ENCODE measurements at places on chromosomes 6 and 20. TPM values are rescaled to one million over a fixed set of nuclear protein-coding genes. Genes with fewer than 3 reads are reported as not detected.

The TMEM74B gene
- 2.0 TPM for total RNA-seq

DNA sequence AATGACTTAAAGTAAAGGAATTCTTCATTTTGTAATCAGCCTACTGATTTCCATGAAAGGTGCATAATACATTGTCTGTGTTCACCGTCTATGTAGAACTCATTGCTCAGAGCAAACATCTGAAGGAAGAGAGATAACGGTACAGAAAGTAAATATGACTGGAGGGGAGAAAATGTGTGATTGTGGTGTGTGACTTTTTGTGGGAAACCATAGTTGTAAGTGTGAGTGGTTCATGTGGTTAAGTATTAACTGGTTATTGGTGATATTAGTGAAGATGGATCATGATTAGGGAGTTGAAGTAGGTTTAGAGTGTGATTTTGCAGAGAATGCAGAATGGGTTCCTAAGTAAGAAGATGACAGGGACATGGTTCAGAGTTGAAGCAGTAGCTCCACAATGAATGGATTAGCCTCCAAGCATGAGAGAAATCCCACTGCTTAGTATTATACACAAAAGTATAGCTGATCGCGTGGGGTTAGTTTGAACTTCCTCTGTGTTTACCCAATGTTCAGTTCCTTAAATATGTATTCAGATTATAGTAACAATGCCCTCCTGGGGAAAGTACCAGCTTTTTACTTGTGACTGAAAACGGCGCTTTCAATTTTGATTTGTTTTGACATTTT, 368.9 kb downstream of the UTRN start:
- DNase-seq, result no peak

DNA sequence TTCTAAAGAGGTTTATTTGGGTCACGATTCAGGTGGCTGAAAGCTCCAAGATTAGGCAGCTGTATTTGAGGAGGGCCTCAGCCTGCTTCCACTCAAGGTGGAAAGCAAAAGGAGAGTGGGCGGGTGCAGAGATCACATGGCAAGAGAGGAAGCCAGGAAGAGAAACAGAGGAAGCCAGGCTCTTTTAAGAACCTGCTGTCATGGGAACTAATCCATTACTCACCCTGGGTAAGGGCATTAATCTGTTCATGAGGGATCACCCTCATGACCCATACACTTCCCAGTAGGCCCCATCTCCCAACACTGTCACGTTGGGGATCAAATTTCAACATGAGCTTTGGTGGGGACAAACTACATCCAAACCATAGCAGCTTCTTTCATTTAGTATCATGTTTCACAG, 53.9 kb downstream of the DHX35 start:
- no peak for DNase-seq

DNA sequence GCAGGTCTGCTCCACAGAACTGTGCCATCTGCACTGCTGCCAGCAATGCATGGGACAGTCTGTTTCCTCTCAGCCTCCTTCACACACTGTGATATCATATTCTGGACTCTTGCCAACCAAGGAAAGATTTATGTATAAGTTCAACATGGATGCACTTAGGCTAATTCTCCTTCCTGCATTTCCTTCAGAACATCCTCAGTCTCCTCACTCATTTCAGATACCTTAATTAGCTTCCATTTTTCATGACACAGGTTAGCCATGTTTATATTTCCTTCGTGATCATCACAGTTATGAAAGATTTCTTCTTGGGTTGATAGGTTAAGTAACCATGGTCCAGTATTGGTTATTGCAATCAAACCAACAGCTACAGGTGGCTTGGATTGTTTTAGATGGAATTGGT, 46.4 kb upstream of the DDR1 start:
- no peak for DNase-seq

DNA sequence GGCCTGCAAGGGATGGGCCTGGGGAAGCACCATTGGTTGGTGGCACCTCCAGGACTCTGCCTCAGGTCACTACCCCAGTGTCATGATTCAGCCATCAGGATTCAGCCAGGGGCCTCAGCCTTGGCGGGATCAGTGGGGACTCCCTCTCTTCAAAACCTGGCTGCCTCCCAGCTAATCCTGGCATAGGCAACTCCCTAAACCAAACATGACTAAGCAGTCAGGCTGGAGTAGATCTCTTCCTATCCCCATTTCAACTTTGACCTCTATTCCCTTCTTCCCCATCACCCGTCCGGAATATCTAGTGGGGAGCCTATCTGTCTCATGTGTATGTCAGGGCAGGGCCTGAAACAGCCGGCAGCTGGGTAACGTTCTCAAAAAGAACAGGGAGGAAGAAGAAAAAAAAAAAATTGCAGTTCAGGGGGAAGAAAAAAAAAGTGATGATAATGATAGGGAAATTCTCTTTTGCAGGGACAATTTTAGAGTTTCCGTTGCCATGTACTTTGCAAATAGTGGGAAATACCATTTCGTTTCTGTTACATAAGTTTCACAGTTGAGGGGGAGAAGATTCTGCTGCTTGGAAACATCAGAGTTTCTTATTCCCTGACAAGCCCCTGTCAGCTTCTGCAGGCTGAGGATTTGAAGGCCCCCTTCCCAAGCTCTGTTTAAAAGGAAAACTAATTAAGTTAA, 4.1 kb upstream of the PREX1 start:
- no peak for DNase-seq

Data from mucosa of gallbladder (tissue), 1 donor.